ENCODE measurements at places on chromosomes 4 and X.

- no peak for DNase-seq
These were observed 105.0 kb downstream of the NDST3 start for GRCh38 chr4:118139241-118139640.

- no peak for DNase-seq
These were observed 316.8 kb downstream of the ZNF674 start for GRCh38 chrX:46228389-46228788.

GRCh38 chr4:42917296-42917695, 24.8 kb downstream of the GRXCR1 start:
- no peak for DNase-seq

GRCh38 chr4:140249351-140249750, 95.4 kb upstream of the MAML3 start:
- no peak for DNase-seq

DNA sequence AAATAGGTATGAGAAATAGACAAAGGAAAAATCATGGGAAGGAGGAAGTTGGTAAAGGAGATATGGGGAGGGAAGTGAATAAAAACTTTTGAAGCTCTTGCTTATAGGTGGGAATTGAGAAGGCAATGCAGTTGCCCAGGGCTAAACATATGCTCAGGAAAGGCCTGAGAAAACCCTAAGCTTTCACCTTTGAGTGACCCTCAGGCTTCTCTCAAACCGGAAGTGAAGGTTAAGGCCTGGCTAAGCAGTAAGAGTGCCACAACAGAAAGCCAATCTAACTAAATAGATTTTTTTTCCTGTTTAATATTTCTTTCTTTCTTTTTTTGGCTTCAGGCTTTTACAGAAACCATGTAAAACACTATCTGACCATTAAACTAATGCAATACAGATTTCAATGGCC, 69.5 kb upstream of the GABRA3 start:
- no peak for DNase-seq

- no peak for DNase-seq
These were observed 165.0 kb downstream of the EFHC2 start for GRCh38 chrX:44178274-44179053.

Measured in DMS79 (cell line).